ENCODE measurements at places on chromosomes 7 and 10. TPM values are rescaled to one million over a fixed set of nuclear protein-coding genes. Genes with fewer than 3 reads are reported as not detected.

The LRRC18 gene
- not detected for total RNA-seq

The POLR3A gene
- 8.3 TPM for total RNA-seq

The FXYD4 gene
- not detected for total RNA-seq

The GJD4 gene
- not detected for total RNA-seq

The TMEM236 gene
- not detected for total RNA-seq

The ASZ1 gene
- not detected for total RNA-seq

The DGKB gene
- total RNA-seq: not detected

DNA sequence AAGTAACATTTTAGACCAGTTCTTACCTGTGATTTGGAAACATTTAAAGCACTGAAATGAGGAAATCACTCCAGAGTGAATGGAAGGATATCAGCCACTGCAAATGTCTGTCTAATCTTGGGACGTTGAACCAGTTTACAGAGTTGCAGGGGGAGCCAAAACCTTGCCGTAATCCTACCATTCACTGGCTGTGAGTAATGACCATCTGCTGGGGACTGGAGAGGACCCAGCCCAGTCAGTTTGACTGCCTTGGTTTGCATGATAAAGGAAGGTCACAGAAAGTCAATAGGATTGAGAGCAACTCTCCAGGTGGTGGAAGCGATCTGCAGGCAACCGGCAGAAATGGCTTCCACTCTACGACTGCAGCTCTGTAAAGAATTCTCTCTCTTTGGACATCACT lies 167.2 kb downstream of the AKR1D1 start:
- no peak overlapping the region for H3K4me3 ChIP-seq
- no peaks in the 10 kb centered on the region for H3K27me3 ChIP-seq
- H3K4me1 ChIP-seq: no peaks in the 10 kb centered on the region
- H3K27ac ChIP-seq: no peak overlapping the region
- no peaks in the 10 kb centered on the region for H3K36me3 ChIP-seq
- no peak for DNase-seq

DNA sequence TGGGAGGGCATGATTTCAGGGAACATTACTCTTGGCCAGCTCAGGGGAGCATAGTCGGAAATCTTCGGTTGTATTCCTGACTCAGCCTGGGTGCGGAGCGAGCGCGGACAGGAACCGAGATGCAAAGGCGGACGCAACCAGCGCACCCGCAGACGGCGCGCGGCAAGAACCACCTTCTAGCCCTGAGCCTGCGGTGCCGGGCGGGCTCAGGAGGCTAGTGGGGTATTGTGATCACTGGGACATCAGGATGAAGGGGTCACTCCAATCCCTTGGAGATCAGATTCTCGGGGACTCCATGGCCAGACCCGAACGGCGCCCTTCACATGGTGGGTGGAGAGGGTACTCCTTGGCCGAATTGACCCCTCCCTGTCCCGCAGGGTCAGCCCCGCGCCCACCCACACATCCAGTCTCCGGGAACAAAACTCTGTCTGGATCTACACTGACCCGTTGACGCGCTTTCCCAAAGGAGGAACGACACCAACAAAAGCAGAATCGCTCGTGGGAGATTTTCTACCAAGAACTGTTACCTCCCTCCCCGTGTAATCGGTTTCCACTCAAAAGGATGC lies 730.5 kb downstream of the ZWINT start:
- H3K4me1 ChIP-seq: no peaks in the 10 kb centered on the region
- peak overlapping the region; percentile 14 for H3K4me3 ChIP-seq
- H3K27ac ChIP-seq: no peak overlapping the region
- no peaks in the 10 kb centered on the region for H3K27me3 ChIP-seq

GRCh38 chr10:63885156-63885555 lies 364.0 kb downstream of the REEP3 start:
- no peaks in the 10 kb centered on the region for H3K36me3 ChIP-seq
- no peaks in the 10 kb centered on the region for H3K4me1 ChIP-seq
- H3K27me3 ChIP-seq: no peaks in the 10 kb centered on the region
- H3K27ac ChIP-seq: no peak overlapping the region
- no peak overlapping the region for H3K4me3 ChIP-seq

- no peaks in the 10 kb centered on the region for H3K4me1 ChIP-seq
- no peak overlapping the region for H3K4me3 ChIP-seq
- H3K27ac ChIP-seq: no peak overlapping the region
Observed at GRCh38 chr10:72509206-72509799, 116.6 kb downstream of the MICU1 start.

GRCh38 chr10:31876652-31877352 lies 51.8 kb downstream of the ARHGAP12 start:
- no peaks in the 10 kb centered on the region for H3K4me1 ChIP-seq
- no peak overlapping the region for H3K27ac ChIP-seq
- DNase-seq: no peak
- no peaks in the 10 kb centered on the region for H3K36me3 ChIP-seq
- H3K27me3 ChIP-seq: no peaks in the 10 kb centered on the region

- no peak overlapping the region for H3K4me3 ChIP-seq
- no peak for DNase-seq
- no peaks in the 10 kb centered on the region for H3K36me3 ChIP-seq
- no peaks in the 10 kb centered on the region for H3K4me1 ChIP-seq
- H3K27me3 ChIP-seq: no peaks in the 10 kb centered on the region
Observed at GRCh38 chr10:9800571-9800970, 1217.1 kb upstream of the CELF2 start.

- no peak for DNase-seq
- no peak overlapping the region for H3K4me3 ChIP-seq
- no peak overlapping the region for H3K27ac ChIP-seq
- H3K4me1 ChIP-seq: no peaks in the 10 kb centered on the region
- no peaks in the 10 kb centered on the region for H3K27me3 ChIP-seq
- no peaks in the 10 kb centered on the region for H3K36me3 ChIP-seq
Observed at GRCh38 chr7:85714043-85714578, 527.3 kb upstream of the SEMA3D start.

DNA sequence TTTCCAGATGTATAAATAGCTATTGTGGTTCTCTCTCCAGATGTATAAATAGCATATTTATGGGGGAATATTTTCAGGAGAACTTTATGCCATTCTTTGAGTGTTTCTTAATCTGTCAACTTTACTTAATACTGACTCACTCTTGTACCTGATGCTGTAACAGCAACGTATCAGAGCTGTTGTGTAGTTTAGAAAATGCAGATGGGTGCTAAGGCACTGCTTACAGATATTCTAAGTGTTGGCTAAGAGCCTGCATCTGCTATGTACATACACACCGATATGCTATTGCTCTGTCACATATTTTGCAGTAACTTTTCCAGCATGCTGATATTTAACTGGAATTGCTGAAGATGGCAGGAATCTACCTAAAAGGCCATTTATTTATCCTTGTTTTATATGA lies 71.9 kb downstream of the WDR37 start:
- H3K27me3 ChIP-seq: no peaks in the 10 kb centered on the region
- no peak overlapping the region for H3K4me3 ChIP-seq
- H3K4me1 ChIP-seq: no peaks in the 10 kb centered on the region

GRCh38 chr7:92698237-92698841 lies 108.1 kb upstream of the FAM133B start:
- peak overlapping the region; percentile 93 for H3K27ac ChIP-seq
- H3K4me3 ChIP-seq: no peak overlapping the region
- H3K4me1 ChIP-seq: peaks cover 54% of the 10 kb centered on the region
- no peaks in the 10 kb centered on the region for H3K27me3 ChIP-seq
- peaks cover 27% of the 10 kb centered on the region for H3K36me3 ChIP-seq

- no peaks in the 10 kb centered on the region for H3K4me1 ChIP-seq
- H3K27me3 ChIP-seq: no peaks in the 10 kb centered on the region
- no peak overlapping the region for H3K27ac ChIP-seq
- H3K36me3 ChIP-seq: no peaks in the 10 kb centered on the region
Observed at GRCh38 chr10:30493609-30494530, 59.9 kb downstream of the MAP3K8 start.

DNA sequence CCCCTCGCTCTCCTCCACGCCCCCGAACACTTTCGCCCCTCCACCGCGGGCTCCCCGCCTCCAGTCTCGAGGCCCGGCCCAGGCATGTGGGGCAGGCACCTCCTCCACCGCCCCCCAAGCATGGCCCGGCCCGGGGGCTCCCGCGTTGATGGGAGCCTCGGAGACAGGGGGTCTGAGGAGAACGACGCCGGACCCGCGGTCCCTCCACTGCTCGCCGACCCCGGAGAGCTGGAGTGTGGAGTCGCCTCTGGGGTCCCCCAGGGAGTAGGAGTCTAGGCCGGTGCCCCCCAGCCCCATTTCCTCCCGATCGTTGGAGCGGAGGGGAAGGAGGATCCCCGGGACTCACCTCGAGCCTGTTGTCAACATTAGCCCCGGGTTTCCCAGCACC lies 206 bp downstream of the UPF2 start:
- H3K27ac ChIP-seq: peak overlapping the region; percentile 100
- peaks cover 8% of the 10 kb centered on the region for H3K36me3 ChIP-seq
- DNase-seq: peak; percentile 49

Data from SJSA1 (cell line).